ENCODE measurements at places on chromosomes 13 and 19.

- DNase-seq = no peak
These were observed 35.7 kb downstream of the ZNF493 start for GRCh38 chr19:21432590-21432989.

GRCh38 chr13:31638577-31638976 is 100.7 kb upstream of the RXFP2 start:
- DNase-seq = no peak

DNA sequence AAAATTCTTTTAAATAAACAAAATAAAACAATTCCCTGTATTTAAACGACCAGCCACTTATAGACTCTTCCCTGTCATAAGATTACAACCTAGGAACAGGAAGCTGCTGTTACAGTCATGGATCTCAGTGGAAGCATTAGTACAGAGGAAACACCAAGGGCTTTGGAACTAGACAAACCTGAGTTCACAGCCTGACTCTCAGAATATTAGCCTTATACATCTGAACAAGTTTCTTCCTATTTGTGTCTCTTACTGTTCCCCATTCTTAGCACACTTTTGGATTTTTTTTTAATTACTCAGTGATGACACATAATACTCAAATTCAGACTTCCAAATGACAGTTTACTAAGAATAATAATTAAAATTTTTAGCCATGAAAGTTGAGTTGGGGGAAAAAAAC is 46.1 kb downstream of the ZDHHC20 start:
- no peak for DNase-seq

- no peak for DNase-seq
These were observed 360.9 kb downstream of the PCDH17 start for GRCh38 chr13:57992416-57992815.

- no peak for DNase-seq
These were observed 50.9 kb downstream of the TPT1 start for GRCh38 chr13:45289936-45290563.
